ENCODE measurements at places on chromosomes 16 and 17.

GRCh38 chr17:64024215-64024654 lies 3.8 kb upstream of the ICAM2 start:
- DNase-seq, result no peak

DNA sequence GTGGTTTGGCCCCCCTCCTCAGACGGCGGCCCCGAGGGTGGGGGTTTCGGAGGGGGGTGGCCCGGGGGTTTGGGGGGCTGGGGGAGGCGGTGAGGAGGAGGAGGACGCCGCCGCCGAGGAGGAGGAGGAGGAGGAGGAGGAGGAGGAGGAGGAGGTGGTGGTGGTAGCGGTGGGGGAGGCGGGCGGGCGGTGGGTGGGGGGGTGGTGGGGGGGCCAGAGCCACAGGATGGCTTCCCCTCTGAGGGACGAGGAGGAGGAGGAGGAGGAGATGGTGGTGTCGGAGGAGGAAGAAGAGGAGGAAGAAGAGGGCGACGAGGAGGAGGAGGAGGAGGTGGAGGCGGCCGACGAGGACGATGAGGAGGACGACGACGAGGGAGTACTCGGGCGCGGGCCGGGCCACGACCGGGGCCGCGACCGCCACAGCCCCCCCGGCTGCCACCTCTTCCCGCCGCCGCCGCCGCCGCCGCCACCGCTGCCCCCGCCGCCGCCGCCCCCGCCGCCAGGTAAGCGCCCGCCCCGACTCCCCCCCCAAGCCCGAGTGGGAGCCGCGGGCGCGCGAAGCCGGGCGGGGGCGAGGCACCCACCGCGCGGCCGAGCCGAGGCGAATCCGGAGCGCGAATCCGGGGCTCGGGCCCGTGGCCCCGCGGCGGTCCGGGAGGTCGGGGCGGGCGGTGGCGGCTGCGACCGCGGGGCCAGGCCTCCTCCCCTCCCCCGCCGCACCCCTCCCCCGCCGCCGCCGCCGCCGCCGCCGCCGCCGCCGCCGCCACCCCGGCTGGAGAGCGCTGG lies 3.8 kb upstream of the CHD3 start:
- DNase-seq, result no peak

DNA sequence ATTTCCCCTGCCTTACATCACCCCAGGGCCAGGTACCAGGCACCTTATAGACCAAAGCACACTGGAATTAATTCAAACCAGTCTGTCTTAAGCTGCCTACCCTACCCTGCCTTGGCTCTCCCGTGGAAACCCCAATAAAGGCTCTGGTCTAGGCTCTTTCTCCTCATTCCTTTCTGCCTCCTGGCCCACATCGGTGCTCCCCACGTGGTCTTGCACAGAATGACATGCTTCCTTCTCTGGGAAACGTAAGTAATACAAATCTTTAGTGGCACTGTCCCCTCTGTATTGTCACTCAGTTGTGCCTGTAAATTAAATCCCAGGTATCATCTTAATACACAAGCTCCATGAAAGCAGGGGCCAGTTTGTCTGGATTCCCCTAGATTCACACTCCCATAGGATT lies 16.6 kb downstream of the KRT25 start:
- DNase-seq, result no peak

- peak; percentile 92 for DNase-seq
Measured at GRCh38 chr17:38674749-38675615, at the start of gene EPOP. Gene EPOP (minus strand): TSS chr17:38674957. CDS start chr17:38674495, 462 bp downstream.

DNA sequence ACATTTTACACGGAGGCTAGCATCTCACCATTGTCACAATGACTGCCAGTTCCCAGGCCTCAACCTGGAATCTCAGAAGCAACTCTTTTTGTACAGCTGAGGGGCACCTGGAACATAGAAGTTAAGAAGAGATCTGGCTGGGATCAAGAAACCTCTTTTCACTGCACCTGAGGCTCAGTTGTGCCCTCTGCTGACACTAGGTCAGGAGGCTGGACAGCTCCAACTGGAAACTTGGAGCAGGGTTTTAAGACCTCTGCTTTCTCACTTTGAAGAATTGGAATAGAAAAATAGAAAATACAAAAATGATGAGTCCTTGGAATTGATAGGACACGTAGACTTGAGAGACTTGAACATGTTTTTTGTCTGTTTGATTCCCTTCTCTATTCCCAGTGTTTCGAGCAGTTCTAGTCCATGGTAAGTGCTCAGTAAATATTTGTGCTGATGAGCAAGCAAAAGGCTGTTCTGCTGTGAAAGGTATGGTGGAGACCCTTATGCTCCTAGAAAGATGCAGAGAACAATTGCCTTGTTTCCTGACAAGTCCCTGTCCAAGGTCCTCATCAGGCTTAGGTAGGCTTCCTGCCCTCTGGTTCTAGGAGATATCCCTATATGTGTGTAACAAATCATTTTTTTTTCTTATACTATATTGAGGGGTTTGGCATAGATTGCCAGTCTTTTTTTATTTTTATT lies 13.6 kb upstream of the PPM1D start:
- DNase-seq, result no peak

- no peak for DNase-seq
Measured at GRCh38 chr17:42514867-42515266, 21.2 kb upstream of the NAGLU start.

DNA sequence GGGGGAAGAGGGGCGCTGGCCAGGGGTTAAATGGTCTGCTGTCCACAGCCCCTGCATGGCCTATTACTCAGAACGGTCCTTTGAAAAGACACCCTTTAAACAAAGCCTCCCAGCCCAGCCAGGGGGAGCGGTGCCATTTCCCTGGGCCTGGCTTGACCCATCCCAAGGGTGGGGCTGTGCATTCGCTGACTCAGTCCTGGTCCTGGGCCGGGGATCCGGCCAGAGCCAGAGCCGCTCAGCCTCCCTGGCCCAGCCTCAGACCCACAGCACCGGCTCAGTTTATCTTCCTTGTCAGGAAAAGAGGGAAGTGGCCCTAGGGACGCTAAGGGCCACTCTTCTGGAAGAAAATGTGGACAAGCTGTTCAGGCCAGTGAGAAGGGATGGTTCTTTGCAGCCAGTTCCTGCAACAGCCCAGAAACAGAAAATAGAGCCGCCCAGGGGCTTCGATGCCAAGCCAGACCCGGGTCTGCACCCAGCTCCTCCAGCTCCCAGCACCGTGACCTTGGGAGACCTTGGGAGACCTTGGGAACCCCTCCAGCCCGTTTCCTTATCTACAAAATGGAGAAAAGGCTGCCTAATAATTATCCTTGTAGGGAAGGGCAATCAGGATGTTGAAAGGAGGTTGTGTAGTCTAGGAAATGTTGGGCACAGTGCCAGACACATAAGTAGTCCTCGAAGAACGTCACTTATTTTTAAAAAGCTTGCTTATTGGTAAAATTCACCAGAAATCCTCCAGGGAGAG lies 82.5 kb downstream of the ZDHHC7 start:
- no peak for DNase-seq

DNA sequence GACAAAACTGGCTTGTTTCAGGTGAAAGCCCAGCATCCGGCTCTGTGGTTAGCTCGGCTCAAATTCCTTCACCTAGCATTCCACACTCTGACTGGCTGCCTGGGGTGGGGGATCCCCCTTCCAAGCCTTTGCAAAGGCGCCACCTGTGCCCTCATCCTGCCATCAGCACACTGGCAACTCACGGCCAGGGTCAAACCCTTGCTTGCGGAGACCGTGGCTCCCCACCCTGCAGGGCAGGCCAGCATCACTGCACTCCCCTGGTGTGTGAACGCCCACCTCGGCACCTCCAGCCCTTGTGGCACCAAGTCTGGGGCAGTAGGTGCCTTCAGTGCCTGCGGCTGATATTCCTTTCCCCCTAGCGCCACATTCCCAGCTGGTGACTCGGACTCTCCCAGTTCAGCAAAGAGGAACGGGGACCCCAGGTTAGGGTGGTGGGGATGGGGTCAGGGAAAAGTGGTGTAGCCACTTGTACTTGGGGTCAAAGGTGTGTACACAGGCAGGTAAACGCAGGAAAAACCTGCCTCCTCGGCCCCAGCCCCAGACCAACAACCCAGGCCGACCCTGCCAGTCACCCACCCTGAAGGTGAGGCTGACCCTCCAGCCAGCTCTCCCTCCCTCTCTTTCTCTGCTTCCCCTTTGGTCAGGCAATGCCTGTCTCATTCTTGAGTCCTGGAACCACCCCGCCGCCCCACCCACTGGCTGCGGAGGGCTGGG lies 1.1 kb downstream of the FLII start:
- DNase-seq, result no peak

- DNase-seq, result no peak
Measured at GRCh38 chr16:70592106-70592571, 54.2 kb upstream of the IL34 start.

DNA sequence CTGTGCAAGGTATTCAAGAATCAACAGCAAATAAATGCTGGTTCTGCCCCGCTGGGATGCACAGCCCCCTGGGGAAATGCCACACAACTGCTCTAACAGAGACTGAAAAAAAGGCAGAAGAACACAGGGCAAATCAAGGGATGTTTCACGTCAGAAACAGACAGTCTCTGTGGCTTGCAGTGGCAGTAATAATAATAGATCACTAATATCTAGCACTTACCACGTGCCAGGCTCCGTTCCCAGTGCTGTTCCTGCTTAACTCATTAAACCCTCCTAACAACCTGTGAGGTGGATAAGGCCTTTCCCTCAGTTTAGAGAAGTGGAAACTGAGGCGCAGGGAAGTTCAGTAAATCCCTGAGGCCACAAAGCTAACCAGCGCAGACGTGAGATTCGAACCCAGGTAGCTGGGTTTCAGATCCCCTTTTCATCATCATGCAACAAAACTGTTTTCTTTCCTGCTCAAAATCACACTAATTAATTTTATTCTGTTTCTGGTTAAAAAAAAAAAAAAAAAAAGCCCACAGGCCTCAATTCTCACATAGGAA lies 36.7 kb downstream of the ARHGAP17 start:
- no peak for DNase-seq

GRCh38 chr16:64295466-64295865 lies 826.4 kb downstream of the CDH11 start:
- DNase-seq, result no peak

DNA sequence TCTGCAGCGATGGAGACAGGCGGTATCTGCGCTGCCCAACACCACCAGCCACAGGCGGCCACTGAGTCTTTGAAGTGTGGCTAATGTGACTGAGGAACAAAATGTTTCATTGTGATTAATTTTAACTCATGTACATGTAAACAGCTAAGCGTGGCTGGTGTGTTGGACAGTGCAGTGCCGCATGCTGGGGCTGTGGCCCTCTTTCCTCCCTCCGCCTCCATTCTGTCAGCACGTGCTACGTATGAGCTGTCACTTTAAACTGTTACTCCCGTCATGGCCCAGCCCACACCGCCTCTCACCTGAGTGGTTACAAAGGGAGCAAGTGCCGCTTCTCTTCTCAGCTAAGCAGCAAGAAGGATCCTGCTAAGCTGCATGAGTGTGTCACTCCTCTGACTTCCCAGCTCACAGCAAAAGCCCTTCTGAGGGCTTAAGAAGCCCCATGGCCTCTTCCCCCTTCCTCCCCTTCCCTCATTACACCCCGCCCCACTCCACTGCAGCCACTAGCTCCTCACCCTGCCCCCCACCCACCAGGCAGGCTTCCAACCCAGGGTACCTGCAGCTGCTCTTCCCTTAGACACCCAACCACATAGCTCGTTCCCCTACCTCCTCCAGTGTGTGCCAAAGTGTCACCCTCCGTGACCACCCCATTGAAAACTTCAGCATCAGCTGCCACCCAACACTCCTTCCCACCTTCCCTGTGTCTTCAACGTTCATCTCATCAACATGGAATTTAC lies 15.0 kb downstream of the HASPIN start:
- peak; percentile 61 for DNase-seq

- DNase-seq, result no peak
Measured at GRCh38 chr17:63173450-63173849, 207.4 kb downstream of the TANC2 start.

- peak; percentile 30 for DNase-seq
Measured at GRCh38 chr16:86874141-86874540, 295.8 kb downstream of the FOXL1 start.

DNA sequence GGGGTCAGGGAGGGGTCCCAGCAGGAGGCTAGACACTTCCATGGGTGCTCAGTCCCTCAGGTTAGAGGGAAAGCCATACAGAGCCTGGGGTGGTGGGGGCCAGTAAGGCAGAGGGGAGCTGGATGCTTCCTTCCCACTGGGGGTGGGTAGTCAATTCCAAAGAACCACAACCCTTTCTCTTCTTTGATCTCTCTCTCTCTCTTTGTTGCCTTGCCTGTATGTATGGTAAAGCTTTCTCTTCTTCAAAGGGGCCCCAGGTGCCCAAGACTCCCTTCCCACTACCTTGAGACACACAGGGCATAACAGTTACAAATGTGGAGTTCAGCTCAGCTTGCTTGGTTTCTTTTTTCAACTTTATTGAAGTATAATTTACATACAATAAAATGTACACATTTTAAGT lies 30.5 kb upstream of the C1QL1 start:
- no peak for DNase-seq

DNA sequence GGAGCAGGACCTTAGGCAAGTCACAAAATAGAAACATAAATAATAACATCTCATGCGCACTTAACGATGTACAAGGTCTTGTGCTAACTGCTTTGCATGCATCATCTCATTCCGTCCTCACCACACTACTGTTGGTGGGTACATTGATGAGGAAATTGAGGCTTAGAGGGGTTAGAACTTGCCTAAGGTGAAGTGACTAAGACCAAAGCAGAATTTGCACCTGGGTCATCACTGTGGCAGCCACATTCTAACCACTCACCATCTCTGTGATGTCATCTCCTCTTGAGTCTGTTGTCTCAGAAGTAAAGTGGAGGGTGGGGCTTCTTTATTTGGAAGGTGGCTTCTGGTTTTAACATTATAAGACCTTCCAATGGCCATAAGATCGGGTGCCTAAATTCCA lies 20.4 kb upstream of the TRIM25 start:
- no peak for DNase-seq

DNA sequence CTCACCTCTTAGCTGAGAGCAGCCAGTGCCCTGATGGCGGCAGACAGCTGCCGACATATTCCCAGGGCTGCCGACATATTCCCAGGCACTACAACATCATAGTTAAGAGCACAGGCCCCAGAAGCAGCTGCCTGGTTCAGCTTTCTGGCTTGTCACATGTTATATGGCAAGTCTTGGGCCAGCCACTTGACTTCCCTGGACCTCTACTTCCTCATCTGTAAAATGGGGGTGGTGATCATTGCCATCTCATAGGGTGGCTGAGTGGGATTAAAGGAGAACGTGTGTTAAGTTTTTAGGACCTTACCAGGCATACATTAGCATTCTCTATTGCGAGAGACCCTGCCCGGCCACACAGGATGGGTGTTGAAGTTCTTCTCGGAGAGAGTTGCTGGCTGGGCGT lies 19.1 kb downstream of the CDIPT start:
- DNase-seq, result no peak

- DNase-seq, result no peak
Measured at GRCh38 chr17:57234739-57235092, 21.6 kb upstream of the MSI2 start.

GRCh38 chr16:77938913-77939312 lies 83.4 kb upstream of the CLEC3A start:
- no peak for DNase-seq

- no peak for DNase-seq
Measured at GRCh38 chr16:24689128-24689527, 40.3 kb upstream of the TNRC6A start.
